ENCODE measurements at places on chromosomes 5 and 9. TPM values are rescaled to one million over a fixed set of nuclear protein-coding genes. Genes with fewer than 3 reads are reported as not detected.

DNA sequence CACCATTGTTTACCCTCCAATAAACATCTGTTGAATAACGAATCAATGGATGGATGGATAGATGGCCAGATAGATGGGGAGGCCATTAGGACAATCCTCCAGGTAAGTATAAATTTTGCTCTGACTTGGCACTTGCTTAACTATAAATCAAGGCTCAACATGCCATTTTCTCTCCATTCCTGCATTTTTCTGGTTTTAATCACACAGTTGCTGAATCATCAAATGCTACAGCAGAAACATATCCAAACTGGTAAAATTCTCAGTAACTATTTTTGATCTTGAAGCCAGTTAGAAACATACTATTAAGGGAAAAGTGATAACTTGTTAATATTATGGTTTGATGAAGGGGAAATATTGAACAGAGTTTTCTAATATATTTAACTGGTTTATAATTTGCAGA, 71.5 kb upstream of the MTAP start:
- DNase-seq: no peak

GRCh38 chr5:10634050-10634449, 70.2 kb downstream of the ANKRD33B start:
- no peak for DNase-seq

DNA sequence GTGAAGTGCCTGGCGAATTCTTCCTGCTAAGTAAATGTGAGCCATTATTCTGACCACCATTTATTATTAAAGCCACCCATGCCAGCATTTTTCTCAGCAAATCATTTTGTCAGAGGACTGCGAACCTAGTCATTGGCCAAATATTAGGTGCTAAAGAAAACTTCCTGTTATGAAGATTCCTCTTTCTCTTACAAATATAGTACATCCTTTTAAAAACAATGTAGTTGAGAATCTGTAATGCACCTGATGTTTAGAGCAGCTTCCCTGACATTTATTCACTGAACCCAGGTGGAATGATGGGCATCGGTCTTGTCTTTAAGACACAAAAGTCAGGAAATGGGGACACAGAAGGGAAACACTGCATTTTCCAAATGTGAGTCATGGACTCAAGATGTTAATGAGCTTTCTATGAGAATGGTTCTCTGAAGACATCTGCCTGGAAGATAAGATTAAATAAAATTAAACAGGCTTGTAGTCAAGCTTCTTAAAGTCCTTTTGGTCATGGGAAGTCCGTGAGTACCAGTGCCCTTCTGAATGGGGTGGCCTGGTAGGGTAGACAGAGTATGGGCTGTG, 290.6 kb downstream of the FBXL7 start:
- DNase-seq: no peak

Gene FLT4
- 12.1 TPM for total RNA-seq

Gene ZNF300
- total RNA-seq: 7.3 TPM
